CD4-positive, alpha-beta T cell treated with Interleukin-6 for 4 hours (primary cell): ENCODE measurements at places on chromosomes 3 and 15.

DNA sequence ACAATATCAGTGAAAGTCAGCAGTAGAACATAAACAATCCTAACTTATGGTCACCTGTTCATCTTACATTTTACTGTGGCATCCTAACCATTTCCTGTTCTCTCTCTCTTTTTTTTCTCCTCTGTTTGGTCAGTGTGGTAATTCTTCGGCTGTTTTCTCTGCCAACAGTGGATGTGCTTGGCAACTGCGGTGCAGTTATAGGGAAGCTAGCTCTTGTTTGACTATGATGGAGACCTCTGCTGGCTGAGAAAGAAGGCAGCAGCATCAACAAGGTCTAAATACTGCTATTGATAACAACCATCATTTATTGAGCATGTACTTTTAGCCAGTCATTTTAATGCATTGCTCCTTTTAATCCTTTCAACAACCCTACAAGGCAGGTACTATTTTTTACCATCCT is 723 bp upstream of the DRD3 start:
- no peak for DNase-seq

DNA sequence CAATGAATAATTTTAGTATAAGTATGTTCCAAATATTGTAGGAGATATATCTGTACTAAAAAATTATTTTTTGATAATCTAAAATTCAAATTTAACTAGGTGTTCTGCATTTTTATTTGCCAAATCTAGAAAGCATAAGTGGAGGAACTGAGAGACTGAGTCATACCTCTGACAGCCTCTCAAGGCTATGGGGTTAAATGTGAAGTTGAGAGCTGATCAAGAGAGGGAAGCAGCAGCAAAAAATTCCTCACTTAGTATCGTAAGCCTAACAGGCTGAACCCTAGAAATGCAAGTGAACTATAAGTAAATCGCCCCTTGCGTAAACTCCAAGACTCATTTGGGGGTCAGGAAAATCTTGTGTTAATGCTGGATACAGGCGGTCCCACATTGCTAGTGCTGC is 12.8 kb upstream of the TOPAZ1 start:
- DNase-seq, result no peak

DNA sequence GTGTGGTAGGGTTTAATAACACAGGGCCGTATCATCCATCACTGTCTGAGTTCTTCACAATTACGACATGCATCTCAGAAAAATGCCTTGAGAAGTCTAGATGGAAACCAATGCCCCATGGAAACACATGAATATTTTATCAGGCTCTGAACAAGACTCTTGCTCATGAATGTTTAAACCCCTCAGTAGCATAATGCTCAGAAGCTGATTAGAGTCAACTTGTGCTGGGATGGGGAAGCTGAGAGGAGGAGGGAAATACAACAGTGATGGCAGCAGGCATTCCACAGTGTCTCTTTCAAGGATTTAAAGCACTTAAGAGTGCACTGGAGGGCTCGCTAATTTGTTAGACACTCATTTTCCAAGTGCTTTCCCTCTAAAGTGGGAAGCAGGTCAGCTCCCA is 3.8 kb downstream of the GPR156 start:
- no peak for DNase-seq

GRCh38 chr3:31051226-31051625 is 156.8 kb upstream of the GADL1 start:
- DNase-seq, result no peak

DNA sequence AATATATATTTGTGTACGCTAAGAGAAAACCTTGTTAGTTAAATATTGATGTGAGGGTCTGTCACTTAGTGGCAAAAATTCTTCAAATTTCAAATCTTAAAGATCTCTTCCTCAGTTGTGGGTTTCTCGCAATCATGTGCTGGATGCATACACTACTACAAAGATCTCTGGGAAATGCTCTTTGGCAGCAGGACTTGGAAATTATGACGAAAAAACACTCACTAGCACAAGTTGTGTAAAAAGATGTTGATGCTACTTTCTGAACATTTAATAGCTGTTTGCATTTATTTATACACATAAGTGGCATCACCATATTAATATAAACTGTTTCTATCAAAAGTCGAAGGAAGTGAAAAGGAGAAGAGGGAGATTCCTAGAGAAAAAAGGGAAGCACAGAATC is 10.8 kb upstream of the NANOGP8 start:
- DNase-seq, result no peak

- DNase-seq, result no peak
Observed at GRCh38 chr3:59308684-59309083, 258.9 kb upstream of the CFAP20DC start.

DNA sequence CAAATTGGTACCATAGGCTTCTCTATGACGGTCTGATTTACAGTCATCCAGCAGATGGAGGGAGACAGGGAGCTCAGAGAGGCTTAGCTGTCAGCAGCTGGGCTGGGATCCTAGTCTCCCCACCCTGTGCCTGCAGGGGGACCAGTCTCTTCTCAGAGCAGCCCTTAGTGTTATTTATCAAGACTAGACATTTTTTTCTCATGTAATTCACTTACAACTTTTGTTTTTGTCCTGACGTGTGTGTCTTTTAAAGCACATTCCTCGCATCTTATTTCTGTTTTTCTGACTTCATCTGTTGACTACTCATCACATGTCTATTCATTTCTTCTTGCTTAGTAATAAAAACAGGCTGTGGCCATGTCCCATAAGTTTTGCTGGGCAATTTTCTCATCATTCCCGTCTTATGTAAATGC is 116.1 kb downstream of the KLF13 start:
- no peak for DNase-seq

- no peak for DNase-seq
Observed at GRCh38 chr3:140270329-140270728, 335.3 kb downstream of the CLSTN2 start.

GRCh38 chr15:48550822-48551525 is 94.5 kb downstream of the FBN1 start:
- no peak for DNase-seq

- DNase-seq, result no peak
Observed at GRCh38 chr3:139289860-139290524, 53.8 kb upstream of the MRPS22 start.

DNA sequence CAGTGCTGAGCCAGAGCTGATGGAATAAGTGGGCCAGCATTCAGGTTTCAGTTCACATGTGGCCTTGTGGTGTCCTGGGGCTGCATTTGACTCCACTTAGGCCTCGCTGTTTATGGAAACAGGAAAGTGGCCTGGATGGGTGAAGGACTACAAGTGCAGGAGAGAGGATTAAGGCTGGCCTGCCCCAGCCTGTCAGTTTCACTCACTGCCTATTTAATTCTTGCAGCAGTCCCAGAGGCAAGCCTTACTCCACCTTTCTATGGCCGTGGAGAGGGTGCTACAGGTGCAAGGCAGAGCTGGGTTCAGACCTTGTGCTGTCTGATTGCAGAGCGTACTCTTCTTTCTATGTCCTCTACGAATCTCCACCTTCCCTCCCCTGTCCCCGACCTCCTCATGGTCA is 37.7 kb downstream of the ABHD17C start:
- no peak for DNase-seq

GRCh38 chr3:143633816-143634215 is 214.5 kb downstream of the SLC9A9 start:
- no peak for DNase-seq

DNA sequence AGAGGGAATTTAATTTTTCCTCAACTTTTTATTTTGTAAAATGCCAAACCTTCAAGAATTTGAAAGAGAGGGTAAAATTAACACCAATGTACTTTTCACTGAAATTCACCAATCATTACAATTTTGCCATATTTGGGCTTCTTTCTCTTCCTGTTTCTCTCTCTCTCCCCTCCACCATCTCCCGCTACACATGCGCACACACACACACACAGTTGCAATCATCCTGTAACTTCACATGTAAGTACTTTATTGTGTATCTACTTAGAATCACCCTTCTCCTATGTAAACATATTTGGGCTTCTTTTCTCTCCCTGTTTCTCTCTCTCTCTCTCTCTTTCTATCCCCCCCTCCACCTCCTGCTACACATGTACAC is 7.4 kb downstream of the ARL14 start:
- DNase-seq, result no peak

GRCh38 chr15:36673039-36673438 is 93.6 kb downstream of the CDIN1 start:
- DNase-seq, result no peak

GRCh38 chr15:47360305-47360704 is 357.0 kb upstream of the SEMA6D start:
- no peak for DNase-seq

GRCh38 chr3:159785273-159785708 is 203.3 kb upstream of the IL12A start:
- no peak for DNase-seq

DNA sequence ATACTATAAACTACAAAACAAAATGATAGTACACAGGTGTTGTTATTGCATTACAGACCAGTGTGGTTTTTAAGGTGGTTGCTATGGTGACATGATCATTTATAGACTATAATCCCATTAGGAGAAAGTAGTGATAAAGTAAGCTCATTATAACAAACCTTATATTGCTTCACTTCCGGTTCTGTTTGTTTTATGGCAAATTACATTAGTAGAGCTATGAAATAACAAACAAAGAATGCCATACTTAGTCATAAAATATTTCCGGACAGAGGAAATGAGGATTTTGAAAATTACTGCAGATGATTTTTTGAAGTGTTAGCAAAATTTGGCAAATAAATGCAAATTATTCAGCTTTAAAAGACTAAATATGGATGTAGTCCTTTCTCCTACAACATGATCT is 640.4 kb upstream of the ARPP21 start:
- no peak for DNase-seq

GRCh38 chr3:188218603-188219002 is 64.6 kb downstream of the LPP start:
- DNase-seq, result no peak

- DNase-seq, result no peak
Observed at GRCh38 chr3:109057056-109057455, 60.9 kb downstream of the MORC1 start.

GRCh38 chr3:23829242-23829934 is 23.6 kb downstream of the UBE2E1 start:
- DNase-seq, result no peak

DNA sequence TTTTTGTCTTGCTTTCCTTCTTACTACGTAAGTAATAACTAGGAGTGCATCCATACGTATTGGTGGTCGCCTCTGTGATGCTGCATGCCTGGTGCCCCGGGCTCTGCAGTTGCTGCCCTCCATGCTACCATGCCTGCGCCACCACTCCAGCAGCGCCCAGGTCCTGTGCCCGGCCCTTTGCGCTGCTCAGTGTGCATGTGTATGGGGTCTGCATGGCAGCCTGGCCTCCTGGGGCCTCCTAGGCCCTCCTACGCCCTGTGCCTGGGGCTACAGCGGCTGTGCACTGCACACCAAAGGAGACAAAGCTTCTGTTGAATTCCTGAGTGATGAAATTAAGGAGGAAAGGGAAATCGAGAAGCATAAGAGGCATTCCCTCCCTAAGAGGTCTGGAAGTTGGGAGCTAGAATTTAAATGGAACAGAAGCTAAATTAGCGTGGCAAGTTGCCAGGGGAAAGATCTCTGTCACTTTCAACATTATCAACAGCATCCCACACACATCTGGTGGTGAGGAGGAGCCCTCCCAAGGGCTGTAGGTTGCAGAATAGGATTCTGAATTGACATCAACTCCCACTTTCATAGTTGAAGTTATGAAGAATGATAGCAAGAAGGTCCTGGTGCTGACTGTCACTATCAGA is 275.0 kb upstream of the CHRM5 start:
- DNase-seq, result no peak

GRCh38 chr15:49227602-49228001 is 57.6 kb downstream of the GALK2 start:
- DNase-seq, result no peak

DNA sequence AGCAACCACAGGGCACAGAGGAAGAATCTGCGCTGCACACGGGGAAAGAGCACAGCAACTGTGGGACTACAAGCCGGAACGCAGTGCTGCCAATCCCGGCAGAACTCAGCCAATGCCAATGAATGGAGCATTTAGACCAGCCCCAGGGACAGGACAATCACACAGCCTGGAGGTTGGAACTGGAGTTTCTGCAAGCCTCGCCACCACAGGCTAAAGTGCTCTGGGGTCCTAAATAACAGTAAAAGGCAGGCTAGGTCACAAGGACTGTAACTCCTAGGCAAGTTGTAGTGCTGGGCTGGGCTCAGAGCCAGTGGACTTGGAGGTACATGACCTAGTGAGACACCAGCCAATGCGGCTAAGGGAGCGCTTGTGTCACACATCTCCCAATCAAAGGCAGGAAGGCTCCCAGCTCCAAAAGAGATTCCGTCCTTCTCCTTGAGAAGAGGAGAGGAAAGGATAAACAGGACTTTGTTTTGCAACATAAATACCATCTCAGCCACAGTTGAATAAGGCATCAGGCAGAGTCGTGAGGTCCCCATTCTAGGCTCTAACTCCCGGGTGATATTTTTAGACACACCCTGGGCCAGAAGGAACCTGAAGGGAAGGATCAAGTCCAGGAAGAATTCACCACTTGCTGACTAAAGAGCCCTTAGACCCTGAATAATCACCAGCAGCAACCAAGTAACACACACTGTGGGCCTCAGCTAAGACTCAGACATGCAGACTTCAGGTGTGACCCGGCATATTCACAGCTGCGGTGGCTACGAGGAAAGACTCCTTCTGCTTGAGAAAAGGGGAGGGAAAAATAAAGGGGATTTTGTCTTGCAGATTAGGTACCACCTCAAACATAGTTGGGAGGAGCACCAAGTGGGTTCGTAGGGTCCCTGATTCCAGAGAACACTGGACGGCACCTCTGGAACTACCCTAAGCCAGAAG is 85.5 kb upstream of the XXYLT1 start:
- DNase-seq, result no peak

DNA sequence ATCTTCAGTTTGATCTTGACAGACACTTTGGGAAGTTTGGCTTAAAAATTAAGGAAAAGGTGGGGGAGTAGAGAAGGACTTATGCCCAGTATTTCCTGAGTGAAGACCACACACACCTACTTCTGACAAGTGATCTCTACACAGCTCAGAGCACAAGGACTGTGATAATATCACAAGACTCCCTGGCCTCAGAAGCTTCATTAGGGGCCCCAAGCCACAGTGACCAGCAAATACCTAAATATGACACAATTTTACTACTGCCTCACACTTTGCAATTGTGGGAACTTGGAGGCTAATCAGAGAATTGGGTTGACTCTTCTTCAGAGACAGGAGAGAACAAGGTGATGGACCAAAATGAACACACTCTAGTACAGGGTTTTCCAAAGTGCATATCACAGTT is 2.6 kb downstream of the ILDR1 start:
- no peak for DNase-seq

- DNase-seq, result no peak
Observed at GRCh38 chr15:52288051-52288942, 7.3 kb downstream of the MYO5C start.

DNA sequence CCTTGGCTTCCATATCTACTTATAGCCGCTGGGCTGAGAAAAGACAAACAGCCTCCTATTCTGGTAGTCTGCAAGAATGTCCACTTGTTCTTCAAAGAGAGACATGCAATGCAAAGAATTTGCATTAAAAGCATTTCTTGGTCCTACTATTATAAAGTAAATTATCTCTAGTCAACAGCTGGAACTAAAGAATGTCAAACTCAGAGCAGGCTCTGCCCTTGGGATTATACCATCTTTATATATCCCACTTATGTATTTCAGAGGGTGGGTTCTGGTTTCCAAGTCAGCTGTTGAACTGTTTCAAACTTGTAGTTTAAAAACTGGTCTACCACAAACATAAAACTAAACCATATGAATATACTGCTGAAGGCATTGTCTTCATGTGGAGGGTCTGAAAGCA is 7.0 kb upstream of the ACTC1 start:
- DNase-seq, result no peak
